Activated naive CD8-positive, alpha-beta T cell treated with anti-CD3 and anti-CD28 coated beads, Interleukin-2, amount 10 ng/mL, durations not matched to agents 7 days and 5 days (primary cell): ENCODE measurements at places on chromosomes 7 and 10. TPM values are rescaled to one million over a fixed set of nuclear protein-coding genes. Genes with fewer than 3 reads are reported as not detected.

- no peak for DNase-seq
Observed at GRCh38 chr7:66213637-66214036, 8.5 kb downstream of the TPST1 start.

GRCh38 chr10:77173615-77174461 is 463.8 kb downstream of the KCNMA1 start:
- DNase-seq = peak; percentile 59

Gene SPAM1
- total RNA-seq = not detected

DNA sequence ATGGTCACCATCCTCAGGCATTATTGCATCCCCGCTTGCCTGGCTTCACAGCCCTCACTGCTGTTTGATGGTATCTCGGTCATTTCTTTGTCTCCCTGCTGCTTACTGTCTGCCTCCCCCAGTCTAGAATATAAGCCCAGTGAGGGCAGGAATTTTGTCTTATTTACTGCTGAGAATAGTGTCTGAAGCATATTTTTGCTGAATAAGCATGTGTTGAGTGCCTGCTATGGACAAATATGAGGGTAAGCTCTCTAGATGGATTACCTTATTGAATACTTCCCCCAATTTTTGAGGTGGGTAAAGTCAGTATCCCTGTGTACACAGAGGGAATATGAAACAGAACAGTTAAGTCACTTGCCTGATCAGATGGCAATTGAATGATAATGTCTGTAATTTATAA is 36.5 kb upstream of the CABCOCO1 start:
- no peak for DNase-seq

- DNase-seq = no peak
Observed at GRCh38 chr7:150412518-150413488, 33.7 kb downstream of the ZNF775 start.

- DNase-seq = no peak
Observed at GRCh38 chr10:49768329-49768728, 6.2 kb upstream of the OGDHL start.
